ENCODE measurements at places on chromosomes 2 and 18.

DNA sequence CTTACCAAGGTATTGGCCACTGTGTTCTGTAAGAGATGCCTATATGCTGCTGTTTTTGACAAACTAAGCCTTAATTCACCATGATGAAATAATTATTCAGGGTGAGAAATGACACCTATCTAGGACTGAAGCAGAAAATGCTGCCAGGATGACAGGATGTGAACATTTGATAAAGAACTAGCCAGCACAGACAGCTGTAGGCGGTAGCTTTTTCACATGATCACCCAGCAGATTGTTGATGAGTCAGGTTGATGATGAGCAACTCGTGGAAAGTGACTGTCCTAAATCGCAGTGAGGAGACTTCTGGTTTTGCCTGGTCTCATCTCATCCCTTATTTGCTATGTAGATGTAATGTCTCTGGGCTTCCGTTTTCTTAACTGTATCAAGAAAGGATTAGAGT is 144.1 kb downstream of the PRPF40A start:
- DNase-seq = no peak

- DNase-seq = no peak
These were observed 76.2 kb downstream of the KIAA2012 start for GRCh38 chr2:202149155-202149762.

GRCh38 chr18:8868276-8868675 is 162.9 kb downstream of the MTCL1 start:
- DNase-seq = no peak

DNA sequence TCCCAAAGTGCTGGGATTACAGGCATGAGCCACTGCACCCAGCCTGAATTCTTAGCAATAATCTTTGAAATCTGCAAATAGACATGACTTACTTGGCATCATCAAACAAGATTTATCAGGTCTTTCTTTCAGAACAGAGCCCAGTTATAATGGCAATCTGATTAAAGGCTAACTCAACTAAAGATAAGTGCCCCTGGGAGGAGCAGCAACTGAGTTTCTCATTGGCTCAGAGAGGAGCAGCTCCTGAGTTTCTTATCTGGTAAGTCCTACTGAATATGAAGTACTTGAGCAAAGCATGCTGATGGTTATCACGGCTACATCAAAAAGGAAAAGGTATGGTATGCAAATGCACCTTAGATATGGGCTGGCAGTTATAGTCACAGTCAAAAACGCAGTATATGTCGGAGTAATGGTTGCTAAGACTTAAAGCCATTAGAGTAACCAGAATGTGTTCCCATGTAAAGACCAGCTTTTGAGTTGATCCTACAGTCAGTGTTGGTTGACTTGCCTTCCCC is 15.0 kb upstream of the AP1S3 start:
- no peak for DNase-seq

- DNase-seq = no peak
These were observed 4.9 kb downstream of the KDM3A start for GRCh38 chr2:86446060-86446459.

All from activated naive CD4-positive, alpha-beta T cell (primary cell).